HS-5 (cell line): ENCODE measurements at places on chromosomes 7 and 10.
A peak's percentile ranks its signal among the peaks of the same experiment; 100 is the strongest.

DNA sequence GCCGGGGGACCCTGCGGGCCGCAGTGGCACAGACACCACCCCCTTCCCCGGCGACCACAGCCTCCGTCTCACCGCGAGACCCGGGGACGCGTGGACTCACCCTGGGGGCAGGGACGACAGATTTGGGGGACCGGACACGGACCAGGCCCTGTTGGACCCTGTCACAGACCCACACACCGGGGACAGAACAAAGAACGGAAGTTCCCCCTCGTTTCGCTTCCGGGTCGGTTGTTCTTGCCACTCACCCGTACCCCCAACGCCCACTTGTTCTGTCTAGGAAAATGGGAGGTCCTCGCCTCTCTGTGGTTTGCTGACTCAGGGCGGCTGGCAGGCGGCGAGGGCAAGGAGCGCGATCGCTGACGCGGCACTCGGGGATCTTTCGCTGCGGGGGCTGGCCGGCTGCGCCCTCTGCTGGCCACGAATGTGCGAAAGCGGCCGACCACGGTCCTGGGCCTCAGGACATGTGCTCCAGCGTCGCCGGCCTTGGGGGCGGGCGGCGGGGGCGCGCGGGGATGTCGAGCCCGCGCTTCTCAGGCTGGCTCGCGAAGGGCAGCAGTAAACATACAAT, at the start of gene ZNF3:
Gene ZNF3 (minus strand): TSS at position 189 of the 568 bp plus-strand sequence. CDS start 4,366 bp downstream, outside the sequence.
- DNase-seq, result peak; percentile 85

DNA sequence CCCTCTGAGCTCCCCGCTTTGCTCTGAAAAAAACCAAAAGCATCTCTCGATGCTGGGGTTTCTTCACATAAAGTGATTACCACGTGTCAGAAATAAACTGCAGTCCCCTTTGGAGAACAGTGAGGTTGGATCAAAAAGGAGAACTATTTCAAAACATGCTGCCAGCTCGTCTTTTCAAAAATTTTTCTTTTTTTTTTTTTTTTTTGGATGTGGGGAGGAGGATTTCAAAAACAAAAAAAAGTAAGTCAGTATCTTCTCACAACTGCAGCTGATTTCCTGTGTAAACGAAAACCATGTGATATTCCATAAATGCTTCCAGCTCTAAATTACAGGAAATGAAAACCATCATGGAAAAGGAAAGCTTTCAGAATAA, 155.0 kb upstream of the LYZL2 start:
- no peak for DNase-seq

DNA sequence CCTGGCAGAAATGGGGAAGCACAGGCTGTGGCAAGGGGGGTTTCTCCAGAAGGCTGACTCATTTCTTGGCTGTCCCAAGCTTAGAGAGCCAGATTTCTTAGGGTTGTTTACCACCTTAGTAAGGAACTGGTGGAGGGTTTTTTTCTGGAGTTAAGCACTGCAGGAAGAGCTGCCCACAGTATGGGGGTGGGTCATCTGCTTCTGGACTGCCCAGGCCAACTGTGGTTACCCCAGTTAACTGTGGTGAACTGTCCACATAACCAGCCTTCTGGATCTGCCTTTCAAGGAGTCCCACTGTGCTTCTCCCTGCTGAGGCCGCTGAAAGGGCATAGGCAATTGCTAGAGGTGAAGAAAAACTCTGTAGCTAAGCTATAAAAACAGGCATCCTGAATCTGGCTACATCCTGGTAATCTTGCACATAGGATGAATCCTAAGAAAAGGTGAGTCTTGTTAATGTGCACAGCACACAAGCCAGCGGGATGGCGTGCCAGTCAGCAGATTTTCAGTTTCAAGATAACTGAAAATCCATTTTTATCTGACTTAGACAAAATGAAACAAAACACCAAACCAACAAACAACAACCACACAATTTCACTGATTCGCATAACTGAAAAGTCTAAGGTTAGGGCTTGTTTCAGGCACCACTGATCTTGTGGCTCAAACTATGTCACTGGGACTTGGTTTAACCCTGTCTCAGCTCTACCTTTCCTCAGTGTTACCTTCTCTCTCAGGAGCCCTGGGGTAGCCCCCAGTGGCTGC, 21.6 kb upstream of the TSPAN33 start:
- DNase-seq, result no peak

- no peak for DNase-seq
Observed at GRCh38 chr10:92990615-92991014, 70.0 kb upstream of the CYP26C1 start.

DNA sequence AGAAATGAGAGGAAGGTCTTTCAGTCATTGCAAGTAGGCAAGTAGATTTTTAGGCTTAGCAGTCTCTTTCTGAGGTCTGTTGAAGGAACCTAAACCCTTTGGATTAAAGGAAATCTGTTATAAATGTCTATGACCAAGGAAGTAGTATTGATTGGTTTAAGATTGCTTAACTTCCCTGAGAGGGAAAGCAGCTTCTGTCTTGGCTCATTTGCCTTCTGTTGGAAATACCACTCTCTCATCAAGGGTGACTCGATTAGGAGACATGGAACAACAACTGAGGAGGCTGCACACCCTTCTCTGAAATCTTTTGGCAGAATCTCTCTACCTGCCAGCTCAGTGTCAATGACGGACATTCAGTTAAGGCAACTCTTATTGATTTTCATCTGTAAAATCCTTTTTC, 282.9 kb downstream of the PRKG1 start:
- no peak for DNase-seq

DNA sequence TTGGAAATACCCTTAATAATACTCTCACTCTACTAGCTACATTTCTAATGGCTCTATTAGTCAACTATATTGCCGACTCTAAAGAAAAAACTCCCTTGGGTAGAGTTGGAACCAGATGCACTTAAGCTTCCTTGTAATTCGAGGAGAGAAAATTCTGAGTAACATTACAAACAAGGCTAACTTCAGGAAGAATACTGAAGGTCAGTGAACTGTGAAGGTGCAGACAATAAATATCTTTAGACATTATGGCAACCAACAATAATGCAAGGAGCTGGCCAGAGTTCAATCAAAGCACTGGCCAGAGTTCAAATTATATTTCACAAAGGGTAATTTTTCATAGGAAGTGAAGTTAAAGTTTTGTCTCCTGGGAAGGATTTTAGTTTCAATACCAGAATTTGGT, 40.7 kb upstream of the MRLN start:
- no peak for DNase-seq

DNA sequence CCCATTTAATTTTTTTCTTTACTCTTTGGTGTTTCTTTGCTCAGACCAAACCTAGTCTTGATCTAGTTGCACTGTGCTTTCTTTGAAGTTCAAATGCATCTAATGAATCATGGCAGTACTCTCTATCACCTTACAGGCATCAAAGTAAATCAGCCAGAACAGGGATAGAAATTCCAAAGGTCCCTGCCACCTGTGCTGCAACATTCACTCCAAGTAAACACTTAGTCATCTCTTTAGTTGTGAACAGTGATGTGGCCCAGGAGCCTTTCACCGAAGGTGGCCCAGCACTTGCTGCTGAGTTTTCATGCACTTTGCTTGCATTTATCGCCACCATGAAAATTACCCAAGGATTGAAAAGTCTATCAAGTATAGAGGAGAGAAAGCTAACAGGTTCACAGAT, 314.1 kb upstream of the ETV1 start:
- DNase-seq, result no peak

- no peak for DNase-seq
Observed at GRCh38 chr10:43386549-43386948, 15.1 kb downstream of the FXYD4 start.
